ENCODE measurements at places on chromosomes 1 and 21.

- DNase-seq, result no peak
Measured at GRCh38 chr1:41394959-41395956, 34.0 kb downstream of the FOXO6 start.

DNA sequence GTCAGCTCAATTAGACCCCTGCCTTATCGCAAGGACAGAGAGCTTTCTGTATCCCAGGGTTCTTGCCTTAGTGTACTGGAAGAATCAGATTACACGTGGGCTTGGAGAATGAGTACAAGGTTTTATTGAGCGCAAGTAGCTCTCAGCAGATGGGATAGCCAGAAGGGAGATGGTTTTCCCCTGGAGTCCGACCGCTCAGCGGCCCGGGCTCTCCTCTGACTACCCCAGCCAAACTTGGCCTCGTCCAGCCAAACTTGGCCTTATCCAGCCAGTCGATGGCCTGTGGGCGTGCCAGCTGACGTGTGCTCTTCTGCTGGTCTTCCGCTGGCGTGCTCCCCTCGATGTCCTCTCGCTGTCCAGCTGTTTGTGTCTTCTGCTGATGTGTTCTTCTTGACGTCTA lies 136.9 kb downstream of the SYT14 start:
- DNase-seq, result no peak

DNA sequence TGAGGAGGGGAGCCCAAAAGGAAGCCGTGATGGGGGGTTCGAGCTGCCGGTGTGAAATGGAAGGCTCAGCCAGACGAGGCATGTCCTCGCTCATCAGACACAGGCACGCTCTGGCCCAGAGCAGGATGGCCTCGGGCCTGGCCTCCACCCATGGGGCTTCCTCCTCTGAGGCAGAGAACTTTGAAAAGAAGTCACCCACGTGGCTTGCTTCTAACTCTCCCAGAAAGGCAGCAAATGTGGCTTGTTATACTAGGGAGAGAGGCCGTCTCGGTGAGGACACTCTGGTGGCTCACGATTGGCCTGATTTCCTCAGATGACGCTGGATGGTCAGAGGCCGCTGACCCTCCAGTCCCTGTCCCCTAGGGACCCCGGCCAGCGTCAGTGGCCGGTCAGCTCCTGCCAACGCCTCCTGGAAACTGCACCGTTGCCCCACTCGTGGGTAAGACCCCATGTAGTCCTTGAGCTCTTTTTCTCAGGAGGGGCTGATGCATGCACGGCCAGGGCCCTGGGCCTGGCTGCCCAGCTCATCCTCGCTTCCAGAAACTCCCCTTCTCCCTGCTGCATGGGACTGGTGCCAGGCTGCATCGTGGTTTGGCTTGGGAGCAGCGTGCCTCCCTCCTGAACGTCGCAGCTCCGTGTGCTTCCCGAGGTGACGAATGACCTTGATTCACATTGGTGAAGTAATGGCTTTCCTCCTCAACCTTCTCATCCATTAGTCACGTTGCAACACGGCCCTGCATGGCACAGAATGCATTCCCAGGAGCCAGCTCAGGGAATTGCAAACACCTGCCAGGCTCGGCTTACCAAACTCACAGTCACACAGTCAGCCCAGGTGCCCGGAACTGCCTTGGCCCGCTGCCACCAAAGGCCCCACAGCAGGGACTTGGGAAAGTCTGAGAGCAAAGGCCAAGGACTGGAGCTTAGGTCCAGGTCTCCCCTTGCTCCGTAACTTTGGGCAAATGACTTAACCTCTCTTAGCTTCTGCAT lies 58.8 kb downstream of the TOMM20 start:
- DNase-seq, result no peak

GRCh38 chr1:221182791-221183533 lies 303.7 kb downstream of the HLX start:
- no peak for DNase-seq

DNA sequence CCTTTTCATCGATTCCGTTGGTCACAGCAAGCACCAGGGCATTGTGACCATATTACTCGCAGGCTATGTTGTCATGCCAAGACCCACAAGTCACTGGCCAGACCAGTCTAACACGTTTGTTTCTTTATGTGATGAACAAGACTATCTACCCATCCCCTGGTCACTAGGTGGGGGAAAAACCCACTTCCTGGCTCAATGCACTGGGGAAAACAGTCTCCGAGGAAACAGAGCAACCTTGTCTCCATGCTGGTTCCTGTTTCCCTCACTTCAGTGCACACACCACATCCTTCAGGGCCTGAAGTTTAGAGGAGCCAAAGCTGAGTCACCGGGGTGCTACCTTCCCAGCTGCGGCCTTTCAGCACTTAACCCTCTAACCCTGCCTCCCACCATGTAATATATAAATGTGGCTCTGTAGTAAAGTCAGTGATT lies 20.9 kb downstream of the ERICH3 start:
- no peak for DNase-seq

GRCh38 chr1:235500971-235501540 lies 3.2 kb downstream of the B3GALNT2 start:
- no peak for DNase-seq

GRCh38 chr21:24636696-24637095 lies 970.6 kb downstream of the MRPL39 start:
- no peak for DNase-seq

- no peak for DNase-seq
Measured at GRCh38 chr1:198628067-198628455, 10.8 kb upstream of the PTPRC start.

Data from cortex of kidney (tissue), 1 donor.